ENCODE measurements at places on chromosomes 4 and X. TPM values are rescaled to one million over a fixed set of nuclear protein-coding genes. Genes with fewer than 3 reads are reported as not detected.

- DNase-seq = no peak
Measured at GRCh38 chr4:77538144-77538543, 67.5 kb upstream of the CXCL13 start.

DNA sequence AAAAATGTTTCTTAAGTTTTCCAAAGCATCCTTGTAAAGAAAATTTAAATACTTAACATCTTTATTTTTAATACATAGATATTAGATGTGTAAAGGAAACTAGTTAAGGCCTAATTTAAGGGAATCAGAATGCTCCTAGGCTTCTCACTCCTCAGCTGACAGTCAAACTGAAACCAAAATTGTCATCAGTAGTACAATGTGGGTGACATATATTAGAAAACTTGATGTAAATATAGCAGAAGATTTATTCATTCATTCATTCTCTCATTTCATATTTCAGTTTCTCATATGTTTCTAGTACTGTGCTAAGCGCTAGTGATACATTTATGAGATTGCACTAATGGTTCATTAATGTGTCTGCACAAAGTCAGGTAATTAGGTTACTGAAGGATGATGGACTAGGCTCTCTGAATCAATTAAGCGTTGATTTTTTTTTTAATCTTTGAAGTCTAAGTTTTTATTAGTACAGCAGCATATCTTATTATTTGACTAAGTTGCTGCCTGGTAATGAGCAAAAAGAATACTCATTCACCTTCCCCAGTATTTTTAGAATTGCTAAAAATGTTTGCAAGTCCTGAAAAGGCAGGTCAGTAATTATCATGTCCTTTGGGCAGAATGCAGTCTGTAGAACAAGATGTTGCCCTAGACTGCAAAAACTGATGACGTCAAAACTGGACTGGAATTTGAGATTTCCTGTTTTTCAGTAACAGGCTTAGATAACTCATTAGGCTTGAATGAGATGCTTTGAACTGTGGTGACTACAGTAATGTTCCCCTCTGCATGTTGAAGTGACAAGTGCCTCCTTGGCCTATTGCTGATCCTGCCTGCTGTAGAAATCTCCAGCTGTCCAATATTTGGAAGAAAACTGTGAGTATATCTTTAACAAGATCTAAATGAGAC lies 128.7 kb downstream of the ARHGAP24 start:
- DNase-seq = no peak

DNA sequence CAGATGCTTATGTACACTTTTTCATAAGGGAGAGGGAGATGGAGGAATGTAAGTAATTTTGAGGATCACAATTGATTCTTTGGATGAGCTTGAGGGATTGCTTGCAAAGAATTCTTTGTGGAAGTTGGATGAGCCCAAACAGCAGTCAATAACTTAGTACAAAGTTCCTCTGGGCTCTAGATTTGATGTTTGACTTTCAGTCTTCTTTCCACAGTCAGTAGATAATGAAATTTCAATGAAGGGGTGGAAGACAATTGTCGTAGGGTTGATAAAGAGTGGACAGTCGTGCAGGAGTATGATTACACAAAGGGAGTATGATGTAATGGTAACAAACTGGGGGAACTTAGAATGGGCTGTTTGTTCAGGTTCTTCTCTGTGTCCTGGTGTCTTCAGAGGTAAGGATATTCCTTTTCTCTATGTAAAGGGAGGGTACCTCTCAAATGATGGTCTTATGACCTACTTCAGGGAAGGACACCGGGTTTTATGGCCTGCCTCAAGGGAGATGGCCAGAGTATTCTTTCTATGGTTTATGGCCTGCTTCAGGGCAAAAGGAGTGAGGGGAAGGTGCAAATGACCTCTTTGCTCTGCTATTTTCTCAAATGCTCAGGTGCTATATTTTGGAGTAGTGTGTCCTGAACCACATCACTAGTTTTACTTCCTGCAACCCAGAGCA lies 1.7 kb upstream of the ABRAXAS1 start:
- DNase-seq = no peak

GRCh38 chr4:83362492-83363329 lies 28.1 kb upstream of the HPSE start:
- DNase-seq = no peak

The CSN1S1 gene
- not detected for polyA plus RNA-seq
